ENCODE measurements at places on chromosomes 5 and 9. TPM values are rescaled to one million over a fixed set of nuclear protein-coding genes. Genes with fewer than 3 reads are reported as not detected.

DNA sequence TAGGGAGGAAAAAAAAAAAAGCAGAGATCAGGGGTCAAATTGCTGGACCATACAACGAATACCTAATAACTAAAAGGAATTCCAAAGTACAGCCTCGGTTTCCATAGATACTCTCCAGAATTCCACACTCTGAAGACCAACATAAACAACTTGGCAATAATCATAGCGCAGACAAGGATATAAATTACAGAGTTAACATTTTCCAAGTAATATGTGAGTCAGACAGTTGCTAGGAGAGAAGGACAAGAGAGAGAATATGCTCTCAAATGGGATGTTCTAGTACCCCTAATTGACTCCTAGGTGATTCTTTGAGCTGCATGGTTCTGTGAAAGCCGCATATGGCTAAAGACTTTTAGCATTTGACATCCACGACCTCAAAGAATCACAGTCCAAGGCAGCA lies 165.2 kb downstream of the FRMD3 start:
- no peak for DNase-seq

The HMGCR gene
- 10.8 TPM for total RNA-seq

- no peak for DNase-seq
These were observed 282.1 kb upstream of the ATP10B start for GRCh38 chr5:161134083-161134482.

The TAF11L4 gene
- total RNA-seq, result not detected

DNA sequence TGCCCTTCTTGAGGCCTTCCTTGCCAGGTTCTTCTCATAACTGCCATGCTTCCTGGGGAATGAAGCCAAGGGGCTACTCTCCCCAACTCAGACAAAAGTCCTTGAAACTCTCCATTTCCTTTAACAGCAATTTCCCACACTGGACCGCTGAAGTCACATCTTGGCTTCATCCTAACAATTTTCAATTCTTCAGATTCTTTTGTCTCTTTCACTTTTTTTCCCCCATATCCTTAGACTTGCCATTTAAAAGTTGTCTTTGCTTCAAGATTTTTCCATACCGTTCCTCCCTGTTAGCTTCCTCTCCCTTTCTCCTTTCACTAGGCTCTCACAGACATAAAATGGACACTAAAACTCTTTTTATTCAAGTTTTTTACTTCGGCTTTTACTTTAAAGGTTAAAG lies 93.1 kb upstream of the ITGA1 start:
- DNase-seq, result no peak

- DNase-seq, result no peak
These were observed 93.2 kb downstream of the PCSK1 start for GRCh38 chr5:96339862-96340261.

GRCh38 chr9:20408513-20408912 lies 213.8 kb downstream of the MLLT3 start:
- DNase-seq, result no peak

The GNE gene
- total RNA-seq, result 14.3 TPM

- no peak for DNase-seq
These were observed 16.9 kb downstream of the TLE4 start for GRCh38 chr9:79588488-79589223.

The PCDHA9 gene
- 0.03 TPM for total RNA-seq

DNA sequence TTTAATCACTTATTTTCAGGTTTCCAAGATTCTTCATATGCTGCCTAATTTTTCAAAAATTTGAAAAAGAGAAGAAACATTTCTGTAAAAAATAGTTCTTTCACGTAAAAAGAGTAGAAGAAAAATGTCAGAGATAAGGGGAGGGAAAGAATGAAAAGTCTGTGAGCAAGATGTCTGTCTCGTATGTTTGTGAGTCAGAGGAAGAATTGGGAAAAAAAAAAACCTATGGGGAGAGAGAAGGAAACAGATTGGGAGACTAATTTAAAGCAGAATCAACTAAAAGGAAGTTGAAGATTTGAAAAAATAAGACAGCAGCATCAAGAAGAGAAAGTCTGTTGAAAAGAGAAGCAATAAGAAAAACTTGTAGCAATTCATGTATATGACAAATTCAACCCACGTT lies 456.3 kb downstream of the HINT1 start:
- DNase-seq, result no peak

- DNase-seq, result no peak
These were observed 668 bp downstream of the RANBP3L start for GRCh38 chr5:36300927-36301540.

- DNase-seq, result no peak
These were observed 7.3 kb downstream of the ANKH start for GRCh38 chr5:14864181-14864812.

The TMEM171 gene
- total RNA-seq, result not detected

The PKD2L2 gene
- 0.52 TPM for total RNA-seq

The NR4A3 gene
- 38.6 TPM for total RNA-seq

DNA sequence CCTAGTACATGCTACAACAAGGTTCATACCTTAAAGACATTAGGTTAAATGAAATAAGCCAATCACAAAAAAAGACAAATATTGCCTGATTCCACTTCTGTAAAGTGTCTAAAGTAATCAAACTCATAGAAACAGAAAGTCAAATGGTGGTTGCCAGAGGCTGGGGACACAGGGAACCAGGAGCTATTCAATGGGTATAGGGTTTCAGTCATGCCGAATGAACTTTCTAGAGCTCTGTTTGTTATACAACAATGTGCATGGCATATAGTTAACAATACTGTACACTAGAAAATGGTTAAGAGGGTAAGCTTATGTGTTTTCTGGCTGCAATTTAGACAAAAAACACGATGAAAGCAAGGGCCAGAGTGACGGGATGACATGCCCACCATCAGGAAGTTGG lies 70.8 kb upstream of the EGFLAM start:
- DNase-seq, result no peak

GRCh38 chr5:14628346-14628745 lies 36.2 kb upstream of the OTULIN start:
- DNase-seq, result peak; percentile 47

DNA sequence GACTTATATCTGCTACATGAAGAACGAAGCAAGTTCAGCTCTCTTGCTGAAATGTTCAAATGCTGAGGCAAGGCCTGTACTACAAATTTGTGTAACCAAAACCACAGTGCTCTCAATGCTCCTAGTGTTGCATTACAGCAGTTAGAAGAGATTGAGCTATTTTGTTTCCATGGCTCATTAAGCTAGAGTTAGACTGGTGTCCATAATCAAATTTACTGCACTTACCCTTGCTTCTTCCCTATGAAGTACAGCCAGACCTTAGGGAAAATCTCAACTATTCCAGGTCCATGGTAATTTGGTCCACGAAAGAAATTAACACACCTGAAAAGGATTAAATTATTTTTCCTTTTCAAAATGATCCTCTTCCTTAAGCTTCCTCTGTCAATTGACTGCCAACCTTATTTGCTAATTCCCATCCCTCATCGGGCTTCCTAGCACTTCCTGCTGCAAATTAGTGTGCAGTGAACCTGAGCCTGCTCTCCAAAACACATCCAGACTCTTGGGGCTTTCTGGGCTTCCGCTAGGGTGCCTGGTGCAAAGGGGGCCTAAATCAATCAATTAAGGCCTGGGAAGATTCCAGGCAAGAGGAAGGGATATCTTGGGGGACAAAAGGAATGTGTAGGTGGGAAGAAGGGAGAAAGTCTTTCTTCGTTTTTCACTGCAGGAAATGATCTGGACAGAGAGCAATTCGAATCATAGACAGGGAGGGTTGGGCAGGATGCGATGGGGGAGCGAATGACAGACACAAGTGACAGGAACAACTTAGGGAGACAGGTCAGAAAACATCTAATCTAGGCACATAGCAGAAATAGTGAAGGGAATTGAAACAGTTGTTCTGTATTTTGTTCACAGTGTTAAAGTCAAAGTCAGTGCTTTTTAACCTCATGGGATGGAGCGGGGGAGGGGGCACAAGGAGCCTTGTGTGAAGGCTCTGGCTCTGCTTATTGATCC lies 542.4 kb downstream of the RAB3C start:
- DNase-seq, result peak; percentile 24

The ZFP2 gene
- total RNA-seq, result 1.2 TPM

DNA sequence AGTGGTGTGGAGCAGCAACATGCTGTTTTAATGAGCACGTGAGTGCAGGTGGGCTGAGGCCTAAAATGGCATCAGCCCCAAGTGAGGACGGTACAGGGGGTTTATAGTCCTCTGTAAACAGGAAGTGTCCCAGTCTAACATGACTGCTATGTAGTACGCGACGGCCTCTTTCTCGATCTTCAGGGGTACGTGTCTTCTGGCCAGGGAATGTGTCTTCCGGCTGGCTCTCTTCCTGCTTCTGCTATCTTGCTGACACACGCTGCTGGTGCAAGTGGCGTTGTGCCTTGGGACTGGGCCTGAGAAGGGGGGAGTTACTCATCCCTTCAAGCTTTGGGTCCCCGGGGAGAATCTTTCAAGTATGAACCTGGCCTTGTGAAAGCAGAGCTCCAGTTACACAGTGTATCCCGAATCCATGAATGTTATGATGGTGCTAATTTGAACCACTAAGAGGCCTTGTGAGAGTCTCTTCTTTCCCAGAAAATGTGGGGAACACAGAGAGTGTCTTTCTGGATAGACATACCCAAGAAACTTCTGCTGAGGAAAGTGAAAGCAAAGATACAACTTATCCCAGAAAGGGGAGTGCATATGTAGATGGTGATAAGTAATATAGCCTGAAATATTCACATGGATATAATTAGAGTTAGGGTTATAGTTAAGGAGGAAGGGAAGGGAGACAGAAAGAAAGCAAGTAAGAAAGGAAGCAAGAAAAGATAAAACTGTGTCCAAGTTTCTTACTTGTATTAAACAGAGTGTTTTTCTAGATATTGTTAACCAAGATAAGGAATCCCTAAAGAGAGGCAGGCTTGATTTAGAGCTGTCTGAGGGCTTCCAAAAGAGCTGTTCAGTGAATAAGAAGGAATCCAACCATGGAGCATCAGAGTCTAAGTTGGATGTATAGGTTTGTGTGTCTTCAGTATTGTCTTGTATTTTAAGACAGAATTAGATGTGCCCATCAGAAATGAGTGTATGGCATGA lies 35.5 kb upstream of the ANXA2R start:
- DNase-seq, result peak; percentile 70

The COL5A1 gene
- 35.2 TPM for total RNA-seq

DNA sequence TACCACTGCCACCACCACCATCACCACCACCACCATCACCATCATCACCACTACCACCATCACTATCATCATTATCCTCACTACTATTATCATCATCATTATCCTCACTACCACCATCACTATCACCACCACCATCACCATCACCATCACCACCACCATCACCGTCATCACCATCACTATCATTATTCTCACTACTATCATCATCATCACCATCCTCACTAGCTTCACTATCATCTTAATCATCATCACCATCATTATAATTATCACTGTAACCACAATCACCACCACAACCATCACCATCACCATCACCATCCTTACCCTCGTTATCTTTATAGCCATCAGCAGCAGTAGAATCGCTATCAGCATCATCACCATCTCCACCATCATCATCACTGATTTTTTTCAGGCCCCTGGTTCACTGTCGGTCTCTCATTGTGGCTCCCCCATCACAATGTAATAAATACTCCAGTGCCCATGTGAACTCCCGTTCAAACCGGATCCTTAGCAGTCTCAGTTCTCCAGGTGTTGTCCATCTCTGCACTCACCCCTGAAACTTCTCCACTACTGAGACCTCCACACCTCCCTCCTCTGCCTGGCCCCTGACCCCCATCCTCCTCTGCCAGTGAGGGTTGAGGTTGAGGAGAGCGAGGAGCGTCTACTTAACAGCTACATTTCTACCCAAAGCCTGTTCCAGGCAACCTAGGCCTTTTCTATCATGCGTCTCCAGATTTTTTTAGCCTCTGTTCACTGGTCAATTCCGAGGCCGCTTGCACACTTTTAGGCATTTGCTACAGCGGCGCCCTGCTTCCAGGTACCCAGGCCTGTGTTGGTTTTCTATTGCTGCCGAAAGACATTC lies 238.2 kb downstream of the PBX3 start:
- no peak for DNase-seq

DNA sequence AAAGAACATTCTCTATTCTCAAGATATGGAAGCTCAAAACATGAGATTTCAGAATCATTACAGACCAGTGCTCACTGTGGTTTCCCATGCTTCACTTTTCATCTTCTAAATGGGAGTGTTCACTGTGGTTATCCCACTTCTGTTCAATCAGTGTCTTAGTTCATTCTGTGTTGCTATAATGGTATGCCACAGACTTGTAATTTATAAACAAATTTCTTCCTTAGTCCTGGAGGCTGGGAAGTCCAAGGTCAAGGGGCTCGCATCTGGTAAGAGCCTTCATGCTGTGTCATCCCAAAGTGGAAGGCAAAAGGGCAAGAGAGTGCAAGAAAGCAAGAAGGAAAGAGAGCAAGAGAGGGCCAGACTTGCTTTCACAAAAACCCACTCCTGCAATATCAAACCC lies 146.3 kb downstream of the TTC39B start:
- no peak for DNase-seq

- DNase-seq, result no peak
These were observed 37.2 kb downstream of the RCL1 start for GRCh38 chr9:4829969-4830368.

DNA sequence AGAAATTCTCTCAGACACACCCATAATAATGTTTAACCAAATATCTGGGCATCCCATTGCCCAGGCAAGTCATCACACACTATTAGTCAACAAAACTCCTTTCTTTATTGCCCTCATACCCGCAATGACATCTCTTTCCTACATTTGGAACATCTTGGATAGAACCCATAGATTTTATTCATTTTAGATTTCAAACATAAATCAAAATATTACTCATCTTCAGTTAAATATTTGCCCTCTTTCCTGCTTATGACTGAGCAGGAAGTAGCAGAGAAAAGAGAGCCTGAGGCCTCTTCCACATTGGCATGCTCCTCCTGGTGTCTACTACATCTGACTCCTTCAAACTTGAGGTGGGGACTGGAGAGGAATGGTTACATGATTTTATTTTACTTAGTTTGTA lies 592.0 kb downstream of the CHSY3 start:
- no peak for DNase-seq

DNA sequence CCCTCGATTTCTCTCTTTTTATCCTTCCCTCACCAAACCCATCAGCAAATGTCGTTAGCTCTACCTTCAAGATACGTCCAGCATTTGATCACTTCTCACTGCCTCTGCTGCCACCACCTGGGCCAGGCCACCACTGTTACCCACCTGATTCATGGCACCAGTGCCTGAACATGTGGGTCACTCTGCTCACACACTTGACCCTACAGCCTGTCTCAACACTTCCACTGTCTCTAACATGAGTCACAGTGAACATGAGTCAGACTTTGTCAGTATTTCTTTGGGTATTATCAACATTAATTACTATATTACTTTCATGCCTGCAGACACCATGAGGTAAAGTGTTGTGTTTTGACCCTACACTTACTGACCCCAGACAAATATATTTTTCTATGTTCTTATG lies 19.6 kb downstream of the SLC24A2 start:
- no peak for DNase-seq

The BASP1 gene
- 9.4 TPM for total RNA-seq

The PCSK1 gene
- 0.41 TPM for total RNA-seq

- no peak for DNase-seq
These were observed 159.3 kb downstream of the DMAC1 start for GRCh38 chr9:7640231-7640630.

GRCh38 chr9:132239999-132240840 lies 78.4 kb downstream of the NTNG2 start:
- no peak for DNase-seq
